NCI-H2081 treated with DMSO at 0.1 percent for 48 hours (cell line): ENCODE measurements at places on chromosomes 13 and 19.
A peak's percentile ranks its signal among the peaks of the same experiment; 100 is the strongest.

DNA sequence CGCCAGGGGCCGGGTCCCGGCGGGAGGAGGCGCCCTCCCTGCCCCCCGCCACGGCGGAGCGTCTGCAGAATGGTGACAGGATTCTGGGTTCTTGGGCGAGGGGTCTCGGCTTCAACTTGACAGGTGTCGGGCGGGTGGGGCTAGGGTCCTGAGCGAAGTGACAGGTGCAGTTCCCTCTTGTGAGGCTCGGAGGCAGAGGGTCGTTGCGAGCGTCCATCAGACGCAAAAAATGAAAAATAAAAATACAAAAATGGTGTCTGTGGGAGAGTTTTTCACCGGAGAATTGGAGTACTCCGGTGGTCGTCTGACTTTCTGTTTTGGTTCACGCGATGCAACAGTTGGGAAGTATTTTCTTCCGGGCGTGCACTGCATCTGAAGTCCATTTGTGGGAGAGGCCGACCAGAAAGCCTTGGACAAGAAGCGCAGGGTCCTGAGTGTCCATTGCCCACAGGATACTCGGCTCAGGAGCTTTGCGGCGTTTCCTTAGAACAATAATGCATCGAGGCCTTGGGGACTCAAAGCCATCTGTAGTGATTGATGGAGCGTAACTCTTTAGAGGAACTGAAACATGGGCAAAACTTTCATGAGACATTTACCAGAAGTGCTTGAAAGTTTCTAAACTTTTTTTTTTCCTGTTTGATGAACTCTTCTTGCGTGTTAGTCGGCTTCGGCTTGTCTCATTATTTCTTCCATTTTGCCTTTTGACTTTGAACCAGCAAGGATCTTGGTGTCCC is 759 bp downstream of the RB1 start:
- DNase-seq = no peak

- no peak for DNase-seq
These were observed 14.1 kb downstream of the UBAC2 start for GRCh38 chr13:99214731-99215130.

DNA sequence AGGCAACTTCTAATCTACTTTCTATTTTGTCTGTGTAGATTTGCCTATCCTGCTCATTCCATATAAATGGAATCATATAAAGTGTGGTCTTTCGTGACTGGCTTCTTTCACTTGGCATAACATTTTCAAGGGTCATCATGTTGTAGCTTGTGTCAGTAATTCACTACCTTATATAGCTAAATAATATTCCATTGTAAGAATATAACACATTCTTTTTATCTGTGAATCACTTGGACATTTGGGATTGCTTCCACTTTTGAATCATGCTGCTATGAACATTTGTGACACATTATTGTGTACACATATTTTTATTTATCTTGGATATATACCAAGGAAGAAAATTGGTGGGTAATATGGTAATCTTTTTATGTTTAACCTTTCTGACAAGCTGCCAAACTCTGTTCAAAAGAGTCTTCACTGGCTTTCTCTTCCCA is 89.0 kb upstream of the CSNK1A1L start:
- peak; percentile 43 for DNase-seq

- DNase-seq = no peak
These were observed 14.5 kb downstream of the FCGBP start for GRCh38 chr19:39919976-39920375.
